Eye (tissue), 1 donor: ENCODE measurements at places on chromosomes 6 and 20.
A peak's percentile ranks its signal among the peaks of the same experiment; 100 is the strongest.

DNA sequence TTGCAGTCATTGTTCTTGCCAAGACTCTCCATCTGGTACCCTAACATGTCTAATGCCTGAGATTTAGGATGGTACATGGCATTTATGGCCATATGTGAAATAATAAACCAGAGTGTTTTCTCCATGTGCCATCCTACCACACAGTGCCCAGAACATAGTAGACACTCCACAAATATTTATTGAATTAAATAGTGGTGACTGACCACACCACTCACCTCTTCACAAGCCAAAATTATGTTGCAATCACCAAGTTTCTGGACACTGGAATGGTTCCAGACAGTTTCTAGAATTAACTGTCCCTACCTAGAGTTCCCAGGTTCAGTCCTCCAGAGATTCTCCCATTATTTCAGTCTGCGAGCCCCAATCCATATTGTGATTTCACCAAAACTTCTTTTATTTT is 427.3 kb downstream of the KIF16B start:
- no peak for DNase-seq

GRCh38 chr6:26183237-26183580 is 96.0 kb downstream of the HFE start:
- no peak for DNase-seq

- DNase-seq = no peak
Measured at GRCh38 chr6:70266142-70266541, 36.7 kb downstream of the COL9A1 start.

DNA sequence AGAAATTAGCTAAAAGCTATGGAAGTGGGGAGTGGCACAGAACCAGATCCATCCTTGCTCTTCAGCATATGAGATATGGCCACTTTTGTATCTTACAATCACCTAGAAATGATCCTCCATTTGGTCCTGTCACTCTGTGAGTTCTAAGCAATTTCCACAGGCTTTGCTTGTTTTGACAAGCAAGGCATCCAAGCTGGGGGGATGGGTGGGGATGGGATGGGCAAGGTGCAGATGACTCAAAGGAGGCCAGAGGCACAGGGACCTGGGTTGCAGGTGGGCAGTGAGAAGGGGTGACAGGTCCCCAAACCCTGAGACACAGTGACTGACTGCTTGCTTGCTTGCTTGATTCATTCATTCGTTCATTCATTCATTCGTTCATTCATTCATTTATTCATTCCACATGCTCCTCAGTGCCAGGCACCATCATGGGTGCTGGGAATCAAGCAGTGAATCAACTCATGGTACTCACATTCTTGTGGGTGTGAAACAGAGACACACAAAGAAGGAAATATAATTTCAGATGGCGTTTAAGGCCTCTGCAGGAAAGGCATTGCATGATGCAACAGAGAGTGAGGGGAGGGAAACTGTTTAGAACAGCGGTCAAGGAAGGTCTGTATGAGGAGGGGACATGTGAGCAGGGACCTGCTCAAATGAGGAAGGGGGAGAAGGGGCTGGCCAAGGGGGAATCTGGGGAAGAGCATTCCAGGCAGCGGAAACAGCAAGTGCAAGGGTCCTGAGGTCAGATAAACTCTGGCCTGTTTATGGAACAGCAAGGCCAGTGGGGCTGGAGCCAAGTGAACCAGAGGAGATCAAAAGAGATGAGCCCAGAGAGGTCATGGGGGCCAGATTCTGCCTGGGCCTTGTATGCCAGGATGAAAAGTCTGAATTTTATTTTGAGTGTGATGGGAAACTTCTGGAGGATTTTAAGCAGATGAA is 3.4 kb downstream of the KCNB1 start:
- no peak for DNase-seq

DNA sequence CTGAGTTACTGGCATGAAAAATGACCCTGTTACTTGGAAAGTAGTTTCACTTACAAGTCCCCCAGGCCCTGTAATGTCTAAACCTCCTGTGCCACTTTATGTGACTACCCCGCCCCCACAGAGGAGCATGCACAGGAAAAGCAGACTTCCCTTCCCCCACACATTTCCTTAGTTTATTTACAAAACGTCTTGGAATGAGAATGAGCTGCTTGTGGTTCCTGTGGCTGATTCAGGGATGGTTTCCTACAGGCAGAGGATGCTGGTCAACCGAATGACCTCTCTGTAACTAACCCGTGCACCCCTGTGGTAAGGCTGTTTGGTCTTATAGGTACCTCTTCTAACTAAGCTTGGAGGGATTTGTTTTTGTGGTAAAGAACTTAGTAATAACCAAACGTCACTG is 28.5 kb downstream of the RSPO3 start:
- no peak for DNase-seq

- no peak for DNase-seq
Measured at GRCh38 chr20:53847837-53848170, 222.6 kb downstream of the BCAS1 start.

GRCh38 chr6:34238585-34239499 is 2.2 kb downstream of the HMGA1 start:
- peak; percentile 57 for DNase-seq

- DNase-seq = no peak
Measured at GRCh38 chr6:40473026-40473425, 114.1 kb downstream of the LRFN2 start.

- DNase-seq = no peak
Measured at GRCh38 chr20:50029697-50030461, 47.1 kb downstream of the SNAI1 start.

DNA sequence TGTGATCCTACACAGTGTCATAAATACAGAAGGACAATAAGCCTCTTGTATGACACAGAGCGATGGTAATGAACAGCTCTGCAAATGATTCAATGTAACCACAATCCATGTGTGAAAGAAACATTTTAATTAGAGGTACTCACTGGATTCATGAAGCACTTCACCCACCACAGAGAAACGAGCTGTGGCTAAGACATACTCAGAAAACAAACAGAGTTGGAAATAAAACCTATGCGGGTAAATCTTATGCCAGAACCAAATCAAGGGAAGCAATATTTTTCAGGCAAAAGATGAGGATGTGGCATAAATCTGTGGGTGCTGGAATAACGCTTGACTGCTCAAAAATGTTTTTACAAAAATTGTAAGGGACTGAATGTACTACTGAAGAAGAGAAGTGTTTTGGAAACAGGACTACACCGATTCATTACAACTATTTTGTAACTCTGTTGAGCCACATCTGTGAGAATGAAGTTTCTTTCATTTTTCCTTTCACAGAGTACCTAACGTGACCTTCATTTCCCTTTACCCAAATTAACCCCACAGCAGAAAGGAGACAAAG is 112.1 kb downstream of the WDR27 start:
- DNase-seq = no peak

- peak; percentile 91 for DNase-seq
Measured at GRCh38 chr6:24919056-24919892, 16.5 kb downstream of the RIPOR2 start.

DNA sequence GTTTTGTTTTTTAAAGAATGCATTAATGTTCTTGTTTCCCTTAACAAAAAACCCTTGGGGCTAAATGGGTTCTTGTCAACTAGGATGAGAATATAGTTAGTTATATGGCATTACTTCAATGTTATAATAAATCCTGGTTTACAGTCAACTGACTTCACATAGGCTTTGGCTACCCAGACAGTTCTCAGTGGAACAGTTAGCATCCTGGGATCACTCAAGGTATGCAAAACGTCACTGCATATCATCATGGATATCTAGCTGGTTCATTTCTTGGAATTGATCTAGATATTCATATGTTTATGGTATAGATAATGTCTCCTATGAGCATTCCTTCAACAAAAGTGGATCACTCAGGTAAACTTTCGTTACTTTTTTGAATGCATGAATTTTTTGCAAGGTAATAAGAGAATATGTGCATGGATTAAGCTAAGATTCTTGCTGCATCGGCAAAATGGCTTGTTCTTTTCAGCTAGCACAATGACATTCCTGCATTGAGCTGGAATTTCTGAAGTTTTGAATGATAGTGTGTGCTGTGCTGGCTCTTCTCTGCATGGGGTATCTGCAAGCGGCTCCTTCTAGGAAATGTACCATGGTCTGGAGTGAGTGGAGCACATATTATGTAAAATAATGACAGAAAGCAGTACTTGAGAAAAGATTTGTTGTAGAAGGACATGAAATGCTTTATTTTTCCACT is 138.9 kb downstream of the ADGRG6 start:
- DNase-seq = no peak

DNA sequence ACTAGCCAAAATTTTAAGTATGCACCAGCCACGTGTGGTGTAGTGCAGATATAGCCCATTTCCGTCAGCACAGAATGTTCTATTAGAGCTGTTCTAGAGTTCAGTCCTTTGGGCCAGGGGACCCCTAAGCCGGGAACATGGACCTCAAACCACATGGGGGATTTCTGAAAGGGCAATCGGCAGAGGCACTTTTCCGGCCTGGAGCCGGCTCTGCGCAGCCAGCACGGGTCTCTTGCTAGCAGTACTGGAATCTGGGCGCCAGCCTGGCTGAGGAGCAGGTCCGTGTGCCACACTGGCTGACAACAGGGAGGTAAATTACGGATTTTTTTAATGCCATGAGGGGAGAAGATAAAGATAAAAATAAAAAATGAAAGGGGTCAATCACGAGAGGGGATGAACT is 120.5 kb downstream of the SULF2 start:
- no peak for DNase-seq

GRCh38 chr6:3036861-3037637 is 31.2 kb upstream of the RIPK1 start:
- no peak for DNase-seq

GRCh38 chr6:144588697-144589325 is 303.7 kb downstream of the UTRN start:
- no peak for DNase-seq

DNA sequence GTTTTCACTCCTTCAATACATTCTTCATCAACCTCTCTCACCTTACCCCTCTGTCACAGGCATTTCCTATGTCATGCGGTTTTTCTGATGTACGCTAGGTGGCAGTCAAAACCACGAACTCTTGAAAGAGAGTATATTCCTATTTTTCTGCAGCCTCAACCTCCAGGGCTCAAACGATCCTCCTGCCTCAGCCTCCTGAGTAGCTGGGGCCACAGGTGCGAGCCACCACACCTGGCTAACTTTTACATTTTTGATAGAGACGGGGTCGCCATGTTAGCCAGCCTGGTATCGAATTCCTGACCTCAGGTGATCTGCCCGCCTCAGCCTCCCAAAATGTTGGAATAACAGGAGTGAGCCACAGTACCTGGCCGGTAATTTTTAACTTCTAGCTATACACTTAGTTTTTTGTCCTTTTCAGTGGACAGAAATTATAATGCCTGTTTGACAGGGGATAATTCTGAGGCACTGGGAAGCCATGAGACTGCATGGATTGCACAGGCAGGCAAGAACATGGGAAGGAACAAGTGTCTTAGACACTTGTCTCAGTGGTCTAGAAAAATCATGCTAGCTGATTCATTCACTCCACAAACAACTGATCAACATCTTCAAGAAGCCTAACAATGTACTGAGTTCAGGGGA is 22.5 kb upstream of the HFE start:
- DNase-seq = peak; percentile 79

DNA sequence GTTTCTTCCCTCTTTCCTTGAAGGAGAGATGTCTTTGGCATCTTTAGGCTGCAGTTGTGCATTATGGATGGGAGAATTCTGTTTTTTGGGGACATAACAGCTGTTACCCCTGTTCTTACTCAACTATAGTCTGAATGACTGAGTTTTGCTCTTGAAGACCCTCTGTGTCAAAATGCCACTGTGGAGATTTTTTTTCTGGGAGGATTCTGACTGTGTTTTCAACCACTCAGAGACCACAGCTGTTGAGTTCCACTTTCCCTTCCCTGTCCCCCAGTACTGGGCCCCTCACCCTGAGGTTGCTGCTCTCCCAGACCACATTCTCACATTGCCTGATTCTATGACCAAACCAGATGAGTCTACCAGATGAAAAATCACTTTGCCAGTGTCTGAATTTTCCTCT is 48.1 kb downstream of the NKX2-2 start:
- DNase-seq = no peak

DNA sequence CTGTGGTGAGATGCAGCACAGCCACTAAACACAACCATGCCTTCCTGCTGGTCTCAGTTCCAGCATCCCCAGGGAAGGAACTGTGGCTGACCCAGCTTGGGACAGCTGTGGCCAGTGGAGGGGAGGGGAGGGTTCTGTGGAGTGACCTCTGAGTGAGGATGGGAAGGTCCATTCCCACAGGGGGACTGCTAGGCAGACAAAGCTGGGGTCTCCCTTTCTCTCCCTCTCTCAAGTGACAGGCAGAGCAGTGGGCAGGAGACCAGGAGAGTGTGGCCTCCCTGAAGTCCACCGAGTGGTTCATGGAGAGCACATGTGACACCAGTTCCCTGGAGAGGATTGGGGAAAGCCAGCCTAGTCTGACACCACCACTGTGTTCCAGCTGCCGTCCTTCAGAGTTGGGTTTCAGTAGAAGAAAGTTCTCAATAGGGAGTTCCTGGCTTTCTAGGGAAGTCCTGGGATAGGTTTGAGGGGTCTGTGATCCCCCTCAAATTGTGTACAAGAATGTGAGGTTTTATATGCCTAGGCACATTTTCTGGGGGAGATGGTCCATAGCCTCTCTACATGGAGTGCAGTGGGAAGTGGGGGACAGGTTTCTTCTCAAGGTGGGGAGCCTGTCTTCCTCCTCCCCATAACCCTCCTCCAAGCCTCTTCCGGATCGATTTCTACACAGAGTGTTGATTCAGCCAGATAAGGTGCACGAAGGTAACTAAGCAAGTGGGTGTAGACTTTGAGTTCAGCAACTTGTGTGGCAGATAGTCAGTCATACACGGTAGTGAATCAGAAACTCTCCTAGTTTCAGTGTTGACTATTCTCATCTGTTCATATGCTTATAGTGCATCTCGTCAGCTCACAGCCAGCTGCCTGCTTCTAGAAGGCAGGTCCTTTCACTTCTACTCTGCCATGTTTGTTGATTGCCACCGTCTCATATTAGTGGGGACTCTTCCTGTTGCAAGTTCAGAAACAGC is 18.9 kb downstream of the MANBAL start:
- DNase-seq = no peak

DNA sequence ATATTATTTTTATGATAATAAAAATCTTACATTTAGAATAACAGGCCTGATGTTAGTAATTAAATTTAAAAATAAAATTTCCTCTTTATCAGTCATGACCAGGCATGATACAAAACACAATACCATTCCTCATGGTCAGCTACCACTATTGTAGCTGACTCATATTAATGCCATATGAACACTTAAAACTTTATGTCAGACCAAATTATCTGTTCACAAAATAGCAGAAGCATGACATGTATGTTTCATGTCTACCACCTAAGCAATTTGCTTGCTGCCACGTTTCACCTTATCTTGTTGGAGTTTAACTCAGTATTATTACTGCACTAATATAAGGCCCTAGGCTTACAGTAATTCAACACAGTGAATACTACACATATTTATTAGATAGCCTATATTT is 65.7 kb downstream of the HTR1B start:
- DNase-seq = no peak
